ENCODE measurements at places on chromosomes 1 and 21.

- no peak for DNase-seq
Measured at GRCh38 chr1:61184040-61184713, 101.8 kb downstream of the NFIA start.

GRCh38 chr21:38614558-38614957 lies 116.3 kb upstream of the ERG start:
- no peak for DNase-seq

DNA sequence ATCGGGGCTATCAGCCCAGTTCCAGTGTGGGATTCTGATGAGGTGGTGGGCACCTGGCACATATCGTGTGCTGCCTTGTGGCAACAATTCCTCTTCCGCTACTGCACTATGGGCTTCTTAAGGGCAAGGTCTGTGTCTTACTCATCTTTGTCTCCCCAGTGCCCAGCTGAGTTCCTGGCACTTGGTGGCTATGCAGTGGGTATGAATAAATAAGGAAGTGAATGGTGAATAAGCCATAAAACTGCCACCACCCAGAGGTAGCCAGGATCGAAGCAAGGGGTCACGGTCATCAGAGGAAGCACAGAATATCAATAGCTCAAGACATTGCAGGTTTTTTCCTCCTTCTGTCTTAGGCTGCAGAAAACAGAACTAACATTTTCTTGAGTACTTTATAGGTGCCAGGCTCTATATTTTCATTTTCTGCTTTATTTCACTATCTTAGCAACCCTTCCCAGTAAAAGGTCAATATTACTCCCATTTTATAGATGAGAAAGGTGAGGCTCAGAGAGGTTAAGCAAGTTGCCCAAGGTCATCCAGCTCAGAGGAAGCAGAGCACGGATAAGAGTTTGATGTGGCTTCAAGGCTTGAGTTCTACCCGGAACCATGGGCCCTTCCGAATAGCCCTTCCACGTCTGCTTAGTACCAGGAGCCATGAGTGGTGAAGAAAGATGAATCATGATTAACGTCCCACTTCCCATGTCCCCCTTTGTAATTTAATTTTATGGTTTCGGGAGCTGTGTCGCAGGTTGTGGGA lies 10.2 kb downstream of the C1orf94 start:
- no peak for DNase-seq

- DNase-seq: no peak
Measured at GRCh38 chr1:193916452-193916851, 730.0 kb upstream of the B3GALT2 start.

- no peak for DNase-seq
Measured at GRCh38 chr1:166080277-166080966, 86.4 kb downstream of the FAM78B start.

GRCh38 chr1:160567858-160568682 lies 11.2 kb downstream of the CD84 start:
- DNase-seq: no peak

- no peak for DNase-seq
Measured at GRCh38 chr1:154567386-154568156, at the start of gene CHRNB2. Gene CHRNB2 (plus strand): TSS chr1:154567778. CDS start chr1:154568045, 267 bp downstream.

DNA sequence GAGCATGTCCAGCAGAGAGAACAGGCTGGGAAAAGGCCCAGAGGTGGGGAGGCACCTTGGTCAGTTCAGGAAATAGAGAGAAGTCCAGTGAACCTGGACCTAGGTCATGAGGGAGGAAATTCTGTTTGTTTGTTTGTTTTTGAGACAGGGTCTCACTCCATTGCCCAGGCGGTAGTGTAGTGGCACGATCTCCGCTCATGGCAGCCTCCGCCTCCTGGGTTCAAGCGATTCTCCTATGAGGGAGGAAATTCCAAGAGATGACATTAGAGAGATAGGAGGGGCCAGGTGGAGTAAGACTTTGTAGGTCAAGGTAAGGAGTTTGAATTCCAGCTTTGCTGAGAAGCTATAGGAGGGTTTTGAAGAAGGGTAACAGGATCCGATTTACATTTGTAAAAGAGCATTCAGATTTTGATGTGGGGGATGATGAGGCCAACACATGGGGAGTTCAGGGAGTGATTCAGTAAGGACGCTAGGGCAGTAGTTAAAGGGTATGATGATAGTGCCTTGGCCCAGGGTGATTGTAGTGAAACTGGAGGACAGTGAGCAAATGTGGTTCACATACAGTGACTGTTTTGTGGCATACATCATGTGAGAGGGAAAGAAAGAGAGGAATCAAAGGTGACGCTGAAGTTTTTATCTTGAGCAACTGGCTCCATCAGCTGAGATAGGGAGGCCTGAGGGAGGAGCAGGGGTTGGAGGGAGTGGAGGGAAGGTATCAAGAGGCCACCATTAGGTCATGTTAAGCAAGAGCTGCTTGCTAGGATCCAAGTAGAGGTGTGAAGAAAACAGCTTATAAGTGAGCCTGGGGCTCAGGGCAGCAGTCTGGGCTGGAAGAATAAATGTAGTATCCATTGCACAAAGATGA lies 8.3 kb upstream of the TRABD2B start:
- no peak for DNase-seq

DNA sequence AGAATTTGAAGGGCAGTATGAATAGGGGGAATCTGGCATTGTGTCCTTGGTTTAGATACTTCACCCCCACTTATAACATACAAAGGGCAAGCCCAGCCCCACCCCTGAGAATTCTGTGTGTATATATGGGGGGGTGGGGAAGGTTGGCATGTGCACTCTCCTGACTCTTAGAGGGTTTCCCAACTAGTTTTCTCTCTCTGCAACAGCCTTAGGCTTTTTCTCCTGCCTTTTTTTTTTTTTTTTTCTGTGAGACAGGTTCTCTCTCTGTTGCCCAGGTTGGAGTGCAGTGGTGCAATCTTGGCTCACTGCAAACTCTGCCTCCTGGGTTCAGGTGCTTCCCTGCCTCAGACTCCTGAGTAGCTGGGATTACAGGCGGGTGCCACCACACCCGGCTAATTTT lies 2.9 kb upstream of the ZBED6 start:
- no peak for DNase-seq

GRCh38 chr21:14572204-14572780 lies 26.2 kb upstream of the SAMSN1 start:
- no peak for DNase-seq

- DNase-seq: no peak
Measured at GRCh38 chr1:2548068-2548589, 8.0 kb upstream of the TNFRSF14 start.

GRCh38 chr1:111848852-111849545 lies 93.3 kb downstream of the DDX20 start:
- no peak for DNase-seq

GRCh38 chr1:174912264-174912663 lies 87.5 kb upstream of the CACYBP start:
- no peak for DNase-seq

DNA sequence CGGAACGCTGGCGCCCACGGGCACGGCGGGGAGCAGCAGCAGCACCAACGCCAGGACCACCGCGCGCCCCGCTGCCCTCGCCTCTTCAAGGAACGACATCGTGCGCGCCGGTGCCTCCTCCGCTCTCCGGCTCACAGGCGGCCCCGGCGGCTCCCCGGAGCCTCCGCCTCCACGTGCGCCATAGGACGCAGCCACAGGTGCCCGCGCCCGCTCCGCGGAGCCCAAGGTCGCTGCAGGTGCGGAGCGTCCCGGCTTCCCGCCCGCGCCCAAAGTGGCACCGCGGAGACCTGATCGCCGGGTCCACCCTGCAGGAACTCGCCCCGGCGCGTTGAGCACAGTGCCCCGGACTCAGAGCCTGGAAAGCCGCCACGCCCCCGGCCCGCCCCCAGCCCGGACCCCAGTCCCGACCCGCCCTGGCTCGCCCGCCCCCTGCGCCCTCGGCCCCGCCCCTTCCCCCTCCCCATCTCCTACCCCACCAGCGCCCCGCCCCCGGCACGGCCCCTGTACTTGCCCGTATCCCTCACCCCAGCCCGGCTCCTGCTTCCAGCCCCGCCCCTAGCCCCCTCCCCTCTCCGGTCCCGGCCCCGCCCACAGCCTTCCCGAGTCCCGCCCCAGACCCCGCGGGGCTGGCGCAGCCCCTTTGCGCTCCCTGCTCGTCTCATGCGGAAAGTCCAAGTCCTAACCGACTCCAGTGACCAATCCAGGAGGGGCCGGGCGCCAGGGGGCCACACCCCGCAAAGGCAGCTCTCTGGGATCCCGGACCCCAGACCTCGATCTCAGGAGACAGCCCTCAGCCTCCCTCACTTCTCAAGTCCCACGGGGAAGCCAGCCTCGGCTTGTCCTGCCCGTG lies at the start of gene MEGF6:
Gene MEGF6, minus strand, starts transcription at position 339 of the 850 bp plus-strand sequence. Its CDS starts 240 bp downstream, at position 99.
- DNase-seq: no peak

GRCh38 chr1:246508897-246509688 lies 2.0 kb upstream of the SMYD3 start:
- DNase-seq: no peak

DNA sequence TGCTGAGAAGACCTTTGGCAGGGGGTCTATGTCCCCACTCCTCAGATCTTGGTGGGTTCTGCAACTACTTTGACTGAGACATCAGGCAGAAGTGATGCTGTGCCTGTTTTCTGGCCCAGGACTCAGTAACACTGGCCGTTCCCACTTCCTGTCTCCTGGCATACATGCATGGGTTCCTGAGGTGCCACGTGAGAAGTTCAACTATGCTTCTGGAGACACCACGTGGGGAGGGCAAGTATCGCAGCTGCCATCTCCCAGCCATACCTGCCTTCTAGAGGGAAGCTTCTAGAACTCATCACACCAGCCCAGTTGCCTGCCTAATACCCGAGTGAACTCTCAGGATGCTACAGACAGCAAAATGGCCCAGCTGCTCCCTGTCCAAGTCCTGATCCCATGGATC lies 65.8 kb downstream of the TRABD2B start:
- DNase-seq: no peak

GRCh38 chr1:23394684-23395083 lies 25.0 kb upstream of the ZNF436 start:
- no peak for DNase-seq

GRCh38 chr1:6359216-6360116 lies 34.1 kb downstream of the ACOT7 start:
- DNase-seq: peak; percentile 62

- DNase-seq: no peak
Measured at GRCh38 chr1:154212083-154212482, 6.0 kb upstream of the CFAP141 start.

DNA sequence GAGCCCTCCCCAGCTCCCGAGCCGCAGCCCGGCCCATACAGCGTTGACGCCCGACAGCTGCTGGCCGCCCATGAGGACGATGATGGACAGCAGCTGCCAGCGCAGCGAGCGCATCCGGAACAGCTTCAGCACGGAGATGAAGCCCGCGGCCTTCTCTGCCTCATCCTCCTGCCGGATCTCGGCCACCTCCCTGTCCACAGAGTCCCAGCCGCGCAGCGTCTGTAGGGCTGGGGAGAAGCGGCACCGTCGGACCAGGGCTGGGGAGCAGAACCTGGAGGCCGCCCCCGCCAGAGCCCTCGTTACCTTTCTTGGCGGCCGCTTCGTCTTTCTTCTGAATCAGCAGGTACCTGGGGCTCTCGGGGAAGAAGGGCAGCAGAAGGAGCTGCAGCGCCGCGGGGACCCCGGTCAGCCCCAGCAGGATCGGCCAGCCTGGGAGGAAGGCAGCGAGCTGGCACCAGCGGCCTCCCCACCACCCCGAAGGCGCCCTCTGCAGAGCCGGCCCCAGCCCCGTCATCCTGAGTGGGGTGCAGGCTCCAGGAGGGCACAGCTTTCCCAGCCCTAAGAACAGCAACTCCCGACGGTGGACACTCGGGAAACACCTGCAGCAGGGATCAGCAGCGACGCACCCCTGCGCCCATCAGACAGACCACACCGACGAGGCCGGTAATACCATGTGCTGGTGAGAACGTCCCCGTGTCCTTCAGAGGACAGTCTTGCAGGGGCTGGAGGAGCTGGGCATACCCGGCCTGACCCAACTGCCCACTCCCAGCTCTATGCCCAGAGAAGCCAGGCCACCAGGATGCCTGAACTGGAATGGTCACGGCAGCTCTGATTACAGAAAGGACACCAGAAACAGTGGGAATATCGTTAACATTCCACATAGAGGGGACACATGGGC lies 13.8 kb upstream of the SLC2A7 start:
- no peak for DNase-seq

- no peak for DNase-seq
Measured at GRCh38 chr1:46723901-46724300, 5.0 kb upstream of the EFCAB14 start.

- DNase-seq: no peak
Measured at GRCh38 chr1:199859491-199859933, 168.0 kb upstream of the NR5A2 start.

- no peak for DNase-seq
Measured at GRCh38 chr1:10765304-10765703, 31.1 kb downstream of the CASZ1 start.

- no peak for DNase-seq
Measured at GRCh38 chr21:41438425-41439113, 12.5 kb downstream of the MX1 start.

DNA sequence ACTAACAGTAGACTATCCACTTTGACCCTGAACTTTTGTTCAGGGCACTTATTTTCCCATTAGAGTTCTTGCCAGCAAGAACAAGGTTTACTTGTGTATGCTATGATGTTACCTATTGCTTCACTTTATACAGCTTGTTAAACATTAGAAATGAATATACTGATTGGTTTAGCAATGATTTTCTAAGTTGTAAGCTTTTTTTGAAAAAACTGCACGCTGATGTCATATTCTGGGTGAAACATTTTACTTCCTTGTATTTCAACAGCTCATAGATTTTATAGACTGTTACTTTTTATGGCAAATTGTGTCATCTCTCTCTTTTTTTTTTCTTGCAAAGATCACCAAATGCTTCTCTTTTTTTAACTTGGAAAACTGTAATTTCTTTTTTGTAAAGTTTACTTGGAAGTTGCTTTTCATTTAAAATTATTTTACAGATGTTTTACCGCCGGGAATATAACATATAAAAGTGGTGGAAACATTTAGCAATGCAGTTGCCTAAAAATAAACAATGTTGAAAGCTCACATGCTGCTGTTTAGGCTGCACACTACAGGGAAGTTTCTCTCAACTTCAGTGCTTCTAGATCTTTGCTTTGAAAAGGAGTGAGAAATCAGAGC lies 215.3 kb upstream of the NFIA start:
- no peak for DNase-seq

DNA sequence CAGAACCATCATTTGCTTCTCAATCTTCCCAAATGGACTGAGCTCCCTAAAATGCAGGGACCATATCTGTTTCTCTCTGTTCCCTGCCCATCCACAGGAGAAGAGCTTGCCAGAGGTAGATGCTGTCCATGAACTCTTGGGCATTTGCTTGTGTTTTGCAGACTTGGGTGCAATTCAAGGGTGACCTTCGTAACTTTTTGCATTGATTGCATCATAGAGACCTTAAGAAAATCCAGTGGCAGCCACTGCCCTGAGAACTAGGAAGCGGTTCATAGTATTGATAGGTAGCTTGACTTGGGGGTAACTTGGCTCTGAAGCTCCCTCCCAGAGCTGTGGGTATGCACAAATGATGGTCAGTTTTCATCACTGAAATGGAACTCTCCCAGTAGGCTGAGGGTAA lies 34.3 kb upstream of the EDEM3 start:
- no peak for DNase-seq

GRCh38 chr21:25850126-25850842 lies 115.5 kb downstream of the GABPA start:
- no peak for DNase-seq

DNA sequence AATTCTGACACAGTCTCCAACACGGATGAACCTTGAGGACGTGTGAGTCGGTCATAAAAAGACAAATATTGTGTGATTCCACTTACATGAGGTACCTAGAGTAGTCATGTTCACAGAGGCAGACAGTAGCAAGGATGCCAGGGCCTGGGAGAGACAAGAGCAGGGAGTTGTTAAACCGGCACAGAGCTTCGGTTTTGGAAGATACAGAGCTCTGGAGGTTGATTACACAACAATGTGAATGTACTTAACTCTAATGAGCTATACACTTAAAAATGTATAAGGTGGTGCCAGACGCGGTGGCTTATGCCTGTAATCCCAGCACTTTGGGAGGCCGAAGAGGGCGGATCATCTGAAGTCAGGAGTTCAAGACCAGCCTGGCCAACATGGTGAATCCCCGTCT lies 37.8 kb upstream of the NEK2 start:
- no peak for DNase-seq
